Stimulated activated CD8-positive, alpha-beta memory T cell treated with anti-CD3 and anti-CD28 coated beads, Interleukin-7, amount 100 ng/mL, for 1 hour (primary cell): ENCODE measurements at places on chromosomes 5 and 9.

- DNase-seq = no peak
Observed at GRCh38 chr9:134475011-134475790, 148.9 kb downstream of the RXRA start.

DNA sequence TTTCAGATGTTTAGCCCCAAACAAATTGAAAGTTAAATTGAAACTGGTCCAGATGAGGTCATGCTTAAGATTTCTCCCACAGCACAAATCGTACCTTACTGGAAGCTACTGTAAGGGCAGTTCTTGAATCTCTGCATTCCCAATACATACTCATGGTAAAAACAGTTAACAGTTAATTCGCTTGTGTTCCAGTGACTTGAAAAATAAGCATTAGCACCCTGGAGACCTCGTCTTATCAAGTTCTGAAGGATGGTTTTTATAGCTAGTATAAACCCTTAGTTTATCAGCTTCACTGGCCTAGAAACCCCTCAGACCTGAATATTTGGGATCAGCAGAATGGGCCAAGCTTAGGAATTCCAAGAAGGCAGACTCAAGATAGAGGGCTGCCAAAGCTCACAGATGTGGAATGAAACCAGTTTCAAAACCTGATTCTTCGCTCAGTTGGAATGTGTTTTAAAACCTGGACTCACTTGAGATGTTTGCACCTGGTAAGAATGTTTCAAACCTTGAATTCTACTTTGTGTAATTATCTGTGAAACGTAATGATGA, 103.6 kb downstream of the C9orf152 start:
- no peak for DNase-seq

DNA sequence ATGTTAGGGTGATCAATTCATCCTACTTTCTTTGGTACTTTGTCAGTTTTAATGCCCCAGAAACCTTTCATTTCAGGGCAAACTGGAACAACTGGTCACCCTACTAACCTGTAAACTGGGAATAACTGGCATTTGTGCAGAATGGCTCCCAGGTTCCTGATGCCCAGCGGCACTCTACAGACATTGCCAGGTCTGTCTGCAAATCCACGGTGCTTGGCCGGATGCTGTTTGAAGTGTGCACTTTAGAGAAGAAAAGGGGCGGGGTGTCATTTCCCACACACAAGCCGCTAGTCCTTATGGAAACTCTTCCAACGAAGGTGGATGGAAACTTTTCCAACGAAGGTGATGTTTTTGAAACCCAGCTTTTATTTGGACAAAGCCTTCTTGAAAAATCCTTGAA, 49.9 kb upstream of the OTULINL start:
- DNase-seq = no peak

- no peak for DNase-seq
Observed at GRCh38 chr5:31122998-31123951, 70.2 kb upstream of the CDH6 start.

- DNase-seq = no peak
Observed at GRCh38 chr9:108297073-108297472, 558.7 kb downstream of the ACTL7B start.
